ENCODE measurements at places on chromosomes 5 and 9. TPM values are rescaled to one million over a fixed set of nuclear protein-coding genes. Genes with fewer than 3 reads are reported as not detected.

DNA sequence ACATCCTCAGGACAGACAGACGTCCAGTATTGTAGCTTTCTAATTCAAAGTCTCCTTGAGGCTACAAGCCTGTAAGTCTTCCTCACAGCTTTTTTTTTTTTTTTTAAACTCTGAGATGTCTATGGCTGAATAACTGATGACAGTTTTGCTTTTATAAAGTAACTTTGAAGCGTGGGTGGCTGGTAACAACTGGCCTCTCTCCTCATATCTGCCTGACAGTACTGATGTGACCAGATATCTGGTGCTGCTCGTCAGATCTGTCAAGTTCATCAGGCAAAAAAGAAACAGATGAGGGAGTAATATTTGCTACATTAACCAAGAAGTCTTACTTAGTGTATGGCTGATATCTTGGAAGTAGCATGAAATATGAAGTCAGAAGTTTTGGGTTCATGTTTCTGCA lies 72.6 kb downstream of the GDNF start:
- H3K27me3 ChIP-seq = no peaks in the 10 kb centered on the region
- H3K27ac ChIP-seq = no peak overlapping the region
- no peaks in the 10 kb centered on the region for H3K36me3 ChIP-seq

- peak overlapping the region; percentile 96 for H3K27ac ChIP-seq
- no peaks in the 10 kb centered on the region for H3K36me3 ChIP-seq
- H3K27me3 ChIP-seq = no peaks in the 10 kb centered on the region
- H3K4me1 ChIP-seq = peaks cover 88% of the 10 kb centered on the region
- H3K4me3 ChIP-seq = no peak overlapping the region
These were observed 92.5 kb upstream of the DNAH5 start for GRCh38 chr5:14036947-14037346.

- no peak overlapping the region for H3K27ac ChIP-seq
- no peak for DNase-seq
- H3K36me3 ChIP-seq = no peaks in the 10 kb centered on the region
- no peaks in the 10 kb centered on the region for H3K4me1 ChIP-seq
These were observed 39.1 kb upstream of the SH3PXD2B start for GRCh38 chr5:172493461-172493860.

DNA sequence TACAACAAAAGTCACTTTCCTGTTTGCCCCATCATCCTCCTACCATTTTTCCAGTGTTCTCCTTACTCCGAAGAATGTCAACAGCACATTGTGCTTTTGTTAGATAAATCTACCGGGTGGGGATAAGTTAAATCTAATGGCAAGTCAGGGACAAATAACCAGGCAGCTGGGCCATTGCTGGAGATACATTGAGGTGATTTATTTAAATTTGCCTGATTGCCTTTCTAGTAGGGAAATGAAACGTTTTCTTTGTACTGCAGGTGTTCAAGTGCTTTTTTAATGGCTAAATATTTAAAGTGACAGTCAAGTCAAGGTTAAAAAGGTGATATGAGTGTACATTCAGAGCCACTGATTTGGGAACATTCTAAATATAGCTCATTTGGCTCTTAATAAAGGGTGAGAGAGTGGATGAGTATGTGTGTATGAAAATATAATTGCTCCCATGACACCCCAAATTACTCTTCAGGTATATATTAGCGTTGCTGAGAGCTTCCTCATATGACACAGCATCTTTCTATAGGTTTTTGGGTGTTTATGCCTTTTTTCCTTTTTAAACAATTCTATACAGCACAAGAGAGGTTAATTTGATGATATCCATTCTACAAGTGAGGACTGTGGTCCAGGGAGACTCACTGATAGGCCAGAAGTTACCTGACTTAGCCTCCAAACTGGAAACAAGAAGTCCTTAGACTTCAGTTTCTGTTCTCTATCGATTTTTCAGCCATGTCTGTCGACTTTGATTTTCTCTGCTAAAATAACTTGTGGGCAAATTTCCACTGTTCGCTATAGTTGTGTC lies 51.9 kb downstream of the DMRT2 start:
- no peaks in the 10 kb centered on the region for H3K27me3 ChIP-seq
- no peak overlapping the region for H3K4me3 ChIP-seq
- no peak for DNase-seq

- no peak for DNase-seq
- H3K4me1 ChIP-seq = no peaks in the 10 kb centered on the region
- H3K27me3 ChIP-seq = peaks cover 46% of the 10 kb centered on the region
- no peaks in the 10 kb centered on the region for H3K36me3 ChIP-seq
These were observed 17.5 kb upstream of the INSYN2B start for GRCh38 chr5:169997798-169998197.

DNA sequence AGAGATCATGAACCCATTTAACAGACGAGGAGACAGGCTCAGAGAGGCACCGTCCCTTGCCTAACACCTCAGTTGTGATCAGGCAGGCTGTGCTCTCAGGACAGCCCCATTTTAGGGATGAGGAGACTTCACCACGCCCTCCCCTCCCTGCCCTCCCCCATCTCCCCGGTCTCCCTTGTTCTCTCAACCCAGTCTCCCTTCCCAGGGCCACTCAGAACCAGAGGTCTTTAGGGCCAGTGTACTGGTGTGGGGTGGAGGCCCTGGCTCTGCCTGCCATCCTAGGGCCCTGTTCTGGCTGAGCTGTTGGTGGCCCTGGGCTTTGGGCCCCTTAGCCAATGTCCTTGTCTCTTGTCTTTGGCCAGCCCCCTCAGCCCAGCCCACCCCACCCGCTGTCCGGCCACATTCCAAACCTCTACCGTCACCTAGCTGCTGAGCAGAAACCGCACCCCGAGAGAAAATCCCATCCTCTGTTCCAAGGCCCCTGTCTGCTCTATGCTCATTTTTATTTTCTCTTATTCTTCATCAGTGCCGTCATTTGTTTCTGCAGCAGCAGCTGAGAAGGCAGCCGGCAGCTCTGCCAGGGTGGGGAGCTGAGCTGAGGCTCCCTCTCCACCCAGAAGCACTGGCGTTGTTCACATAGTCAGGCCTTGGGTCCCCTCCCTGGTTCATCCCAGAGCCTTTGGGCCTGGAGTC lies 33.9 kb downstream of the OLFML2A start:
- DNase-seq = peak; percentile 74
- peak overlapping the region; percentile 91 for H3K27ac ChIP-seq
- H3K27me3 ChIP-seq = no peaks in the 10 kb centered on the region

- peaks cover 4% of the 10 kb centered on the region for H3K4me1 ChIP-seq
- no peak for DNase-seq
- no peak overlapping the region for H3K4me3 ChIP-seq
- H3K27ac ChIP-seq = no peak overlapping the region
- no peaks in the 10 kb centered on the region for H3K27me3 ChIP-seq
- no peaks in the 10 kb centered on the region for H3K36me3 ChIP-seq
These were observed 46.7 kb downstream of the IL31RA start for GRCh38 chr5:55897905-55898304.

- H3K4me1 ChIP-seq = no peaks in the 10 kb centered on the region
- DNase-seq = no peak
- no peak overlapping the region for H3K4me3 ChIP-seq
- H3K36me3 ChIP-seq = no peaks in the 10 kb centered on the region
These were observed 390.3 kb downstream of the CAAP1 start for GRCh38 chr9:26502311-26502710.

GRCh38 chr9:16637911-16638310 lies 232.6 kb downstream of the BNC2 start:
- H3K4me3 ChIP-seq = no peak overlapping the region
- H3K27ac ChIP-seq = no peak overlapping the region
- DNase-seq = no peak
- H3K27me3 ChIP-seq = peaks cover 8% of the 10 kb centered on the region
- no peaks in the 10 kb centered on the region for H3K36me3 ChIP-seq
- H3K4me1 ChIP-seq = no peaks in the 10 kb centered on the region

DNA sequence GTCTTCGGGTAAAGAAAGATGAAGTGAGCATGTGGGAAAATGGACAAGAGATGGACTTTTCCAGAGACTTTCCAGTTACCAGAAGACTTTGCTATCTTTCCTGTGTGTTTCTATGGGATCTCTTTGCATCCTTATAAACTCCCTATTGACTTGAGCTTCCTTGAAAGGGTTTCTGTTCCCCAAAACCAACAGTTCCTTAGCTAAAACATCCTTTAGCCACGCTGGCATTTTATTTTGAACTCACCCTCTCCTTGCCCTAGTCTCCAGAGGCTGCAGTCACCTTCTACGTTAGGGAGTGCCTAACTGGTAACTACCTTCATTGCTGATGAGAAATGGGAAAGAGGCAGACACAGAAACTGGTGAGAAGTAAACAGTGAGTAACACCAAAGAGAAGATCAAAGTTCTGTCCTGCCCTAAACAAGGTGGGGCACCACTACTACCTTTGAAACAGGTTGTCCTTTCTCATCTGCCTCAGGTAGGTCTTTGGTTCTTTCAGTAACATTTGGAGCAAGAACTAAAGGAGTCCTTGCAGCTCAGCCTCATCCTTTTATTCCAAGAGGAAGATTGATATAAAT lies 402.9 kb downstream of the ENC1 start:
- peaks cover 36% of the 10 kb centered on the region for H3K4me1 ChIP-seq
- no peak overlapping the region for H3K4me3 ChIP-seq
- no peak overlapping the region for H3K27ac ChIP-seq

DNA sequence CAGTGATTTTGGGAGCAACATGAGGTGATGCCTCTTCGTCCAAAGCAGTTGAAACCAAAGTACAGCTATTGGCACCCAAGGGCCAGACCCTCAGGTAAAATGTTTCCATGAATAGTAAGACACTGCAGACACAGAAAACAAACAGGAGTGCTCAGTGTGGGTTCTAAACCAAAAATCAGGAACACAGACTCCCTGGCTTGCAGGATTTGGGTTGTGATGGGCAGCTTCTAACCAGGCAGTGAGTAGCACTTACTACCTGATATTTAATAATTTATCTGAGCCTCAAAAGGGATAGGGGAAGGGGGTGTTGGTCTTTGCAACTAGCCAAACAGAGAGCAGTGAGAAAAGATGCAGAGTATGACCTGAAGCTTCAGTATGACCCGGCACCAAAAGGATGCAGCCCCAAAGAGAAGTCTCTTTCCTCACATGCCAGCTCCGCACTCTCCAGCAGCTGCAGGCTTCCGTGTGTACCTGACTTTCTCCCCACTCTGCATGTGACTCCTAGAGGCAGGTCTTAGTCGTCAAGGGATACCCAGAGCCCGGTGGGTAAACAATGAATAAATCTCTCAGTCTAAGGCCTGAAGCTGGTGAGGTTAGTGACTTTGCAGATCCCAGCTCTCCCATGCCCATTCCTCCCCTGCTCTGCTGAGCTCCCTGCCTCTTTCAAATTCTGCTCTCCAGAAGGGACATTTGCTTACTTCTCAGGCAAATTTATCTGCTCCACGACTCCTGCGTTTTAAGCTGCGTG lies 105.4 kb upstream of the SPOCK1 start:
- no peaks in the 10 kb centered on the region for H3K4me1 ChIP-seq
- H3K4me3 ChIP-seq = no peak overlapping the region
- no peak overlapping the region for H3K27ac ChIP-seq

- no peaks in the 10 kb centered on the region for H3K27me3 ChIP-seq
- H3K27ac ChIP-seq = peak overlapping the region; percentile 72
- H3K36me3 ChIP-seq = no peaks in the 10 kb centered on the region
- H3K4me1 ChIP-seq = peaks cover 7% of the 10 kb centered on the region
- peak overlapping the region; percentile 72 for H3K4me3 ChIP-seq
These were observed 557 bp upstream of the PHF2 start for GRCh38 chr9:93575796-93576257.

DNA sequence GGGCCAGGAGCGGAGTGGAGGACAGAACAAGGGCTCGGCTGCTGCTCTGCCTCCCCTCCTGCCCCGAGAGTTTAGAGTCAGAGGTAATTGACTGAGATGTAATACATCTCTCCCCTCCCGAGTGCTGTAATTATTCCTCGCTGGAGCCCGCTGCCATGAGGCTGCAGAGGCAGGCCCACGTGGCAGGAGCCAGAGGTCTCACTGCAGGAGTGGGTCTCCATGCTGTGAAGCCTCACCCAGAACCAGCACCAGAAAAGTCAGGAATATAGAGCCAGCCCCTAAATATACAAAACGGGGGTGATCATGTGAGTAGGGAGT lies 2.5 kb downstream of the FAM163B start:
- H3K27me3 ChIP-seq = peaks cover 41% of the 10 kb centered on the region
- DNase-seq = no peak
- H3K4me3 ChIP-seq = no peak overlapping the region
- H3K36me3 ChIP-seq = no peaks in the 10 kb centered on the region
- H3K27ac ChIP-seq = no peak overlapping the region

DNA sequence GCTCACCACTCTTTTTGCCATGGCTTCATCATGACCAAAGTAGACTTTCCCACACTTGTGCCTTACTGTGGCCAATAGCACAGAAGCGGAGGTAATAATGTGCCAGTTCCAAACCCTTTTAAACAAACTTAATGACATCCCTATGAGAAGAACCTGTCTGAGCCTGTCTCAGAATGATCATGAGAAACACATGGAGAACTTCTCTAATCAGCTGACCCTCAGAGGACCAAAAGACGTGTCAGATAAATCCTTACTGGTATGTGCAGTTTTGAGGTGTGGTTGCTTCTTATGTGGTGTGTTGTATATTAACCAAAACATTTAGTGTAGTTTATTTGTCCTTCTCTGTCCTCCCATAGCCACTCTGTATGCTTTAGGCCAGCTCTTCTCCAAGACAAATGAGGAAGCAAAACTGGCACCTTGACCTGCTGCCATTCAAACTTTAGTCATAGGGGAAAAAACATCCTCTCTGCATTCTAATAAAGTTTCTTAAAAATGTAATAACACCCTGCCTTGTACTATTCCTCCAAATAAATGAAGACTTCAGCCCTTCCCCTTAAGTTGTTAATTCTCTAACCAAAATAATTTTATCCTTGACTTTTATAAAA lies 168.9 kb downstream of the MUSK start:
- no peak overlapping the region for H3K27ac ChIP-seq
- no peaks in the 10 kb centered on the region for H3K27me3 ChIP-seq
- H3K4me3 ChIP-seq = no peak overlapping the region
- H3K36me3 ChIP-seq = no peaks in the 10 kb centered on the region

- no peak overlapping the region for H3K27ac ChIP-seq
- H3K27me3 ChIP-seq = 0 out of 2 replicates have a peak, but pooled peaks cover 4% of the 10 kb centered on the region
- no peak overlapping the region for H3K4me3 ChIP-seq
These were observed 320.3 kb downstream of the DMAC1 start for GRCh38 chr9:7479300-7479699.

GRCh38 chr5:72270037-72270436 lies 50.0 kb downstream of the MRPS27 start:
- H3K27ac ChIP-seq = no peak overlapping the region
- no peak for DNase-seq
- no peaks in the 10 kb centered on the region for H3K27me3 ChIP-seq
- no peak overlapping the region for H3K4me3 ChIP-seq
- H3K4me1 ChIP-seq = no peaks in the 10 kb centered on the region

GRCh38 chr5:43041110-43041668 lies 1.1 kb upstream of the ANXA2R start:
- H3K27ac ChIP-seq = peak overlapping the region; percentile 68
- peaks cover 39% of the 10 kb centered on the region for H3K4me1 ChIP-seq
- H3K4me3 ChIP-seq = peak overlapping the region; percentile 65
- DNase-seq = no peak
- H3K36me3 ChIP-seq = no peaks in the 10 kb centered on the region

TMEM232 gene
- 1.2 TPM for total RNA-seq

SLCO6A1 gene
- total RNA-seq = 0.69 TPM

DAPK1 gene
- total RNA-seq = 5.6 TPM

TRIM36 gene
- total RNA-seq = 12.6 TPM

EMB gene
- total RNA-seq = 15.2 TPM

Data from HCT116 (cell line).